ENCODE measurements at places on chromosomes 6 and 20. TPM values are rescaled to one million over a fixed set of nuclear protein-coding genes. Genes with fewer than 3 reads are reported as not detected.

DNA sequence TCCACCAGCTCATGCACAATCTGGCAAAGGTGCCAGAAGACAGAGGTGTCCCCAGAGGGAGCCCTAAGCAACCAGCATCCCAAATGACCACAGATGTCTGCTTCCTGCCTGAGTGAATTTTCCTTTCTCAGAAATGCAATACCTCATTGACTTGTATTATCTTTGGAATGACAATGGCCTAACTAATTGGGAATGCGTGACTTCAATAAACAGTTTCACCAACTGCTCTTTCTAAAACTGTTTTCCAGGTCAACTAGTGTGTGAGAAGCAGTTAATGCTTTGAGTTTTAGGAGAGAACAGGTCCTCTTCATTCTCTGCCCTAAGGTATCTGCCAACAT, 108.9 kb upstream of the SNX9 start:
- H3K27ac ChIP-seq, result peak overlapping the region; percentile 4
- H3K36me3 ChIP-seq, result no peaks in the 10 kb centered on the region
- H3K4me3 ChIP-seq, result no peak overlapping the region
- DNase-seq, result no peak

GRCh38 chr6:43986177-43986825, 141.0 kb downstream of the MRPL14 start:
- no peak overlapping the region for H3K27ac ChIP-seq
- H3K4me1 ChIP-seq, result peaks cover 28% of the 10 kb centered on the region
- H3K27me3 ChIP-seq, result no peaks in the 10 kb centered on the region
- H3K4me3 ChIP-seq, result no peak overlapping the region

DNA sequence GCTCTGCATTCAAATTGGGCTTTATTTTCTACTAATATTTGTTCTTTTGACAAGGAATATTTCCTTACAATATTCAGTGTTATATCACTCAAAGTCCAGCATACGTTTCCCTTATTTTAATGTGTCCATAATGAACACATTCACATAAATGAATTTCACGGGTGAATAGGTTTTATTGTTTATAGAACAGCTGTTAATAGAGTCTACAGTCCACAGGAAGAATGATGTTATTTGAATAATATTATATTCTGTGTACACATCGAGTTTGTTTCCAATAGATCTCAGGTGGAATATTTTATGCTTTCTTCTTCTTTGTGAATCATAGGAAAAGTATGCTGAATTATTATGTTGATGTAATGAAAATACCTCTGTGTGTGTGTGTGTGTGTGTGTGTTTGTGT, 582.4 kb downstream of the CDH26 start:
- no peaks in the 10 kb centered on the region for H3K4me1 ChIP-seq
- H3K27me3 ChIP-seq, result no peaks in the 10 kb centered on the region
- H3K27ac ChIP-seq, result no peak overlapping the region

DNA sequence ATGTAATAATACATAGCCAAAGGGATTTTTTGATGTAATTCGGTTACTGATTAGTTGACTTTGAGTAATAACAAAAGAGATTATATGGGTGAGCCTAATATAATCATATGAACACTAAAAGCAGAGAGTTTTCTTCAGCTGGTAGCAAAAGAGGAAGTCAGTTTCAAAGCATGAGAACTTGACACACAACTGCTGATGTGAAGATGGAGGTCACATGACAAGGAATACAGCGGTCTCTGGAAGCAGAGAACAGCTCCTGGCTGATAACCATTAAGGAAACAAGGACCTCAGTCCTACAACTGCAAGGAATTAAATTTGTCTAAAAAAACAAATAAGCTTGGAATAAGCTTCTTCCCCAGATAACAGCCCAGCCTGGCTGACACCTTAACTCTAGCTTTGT, 154.5 kb upstream of the PRND start:
- H3K36me3 ChIP-seq, result no peaks in the 10 kb centered on the region
- DNase-seq, result no peak
- no peak overlapping the region for H3K4me3 ChIP-seq
- no peaks in the 10 kb centered on the region for H3K27me3 ChIP-seq
- no peaks in the 10 kb centered on the region for H3K4me1 ChIP-seq
- H3K27ac ChIP-seq, result no peak overlapping the region

The COL9A1 gene
- total RNA-seq, result 0.64 TPM

The TP53TG5 gene
- total RNA-seq, result not detected

The PLCB4 gene
- total RNA-seq, result 20.6 TPM

The GCLC gene
- total RNA-seq, result 146 TPM

Measured in transverse colon (tissue), 4 donors.